ENCODE measurements at places on chromosomes 1 and 21.

GRCh38 chr1:84385347-84385746 is 12.9 kb upstream of the DNASE2B start:
- no peak for DNase-seq

GRCh38 chr1:188642704-188643103 is 1814.0 kb downstream of the PLA2G4A start:
- DNase-seq = no peak

DNA sequence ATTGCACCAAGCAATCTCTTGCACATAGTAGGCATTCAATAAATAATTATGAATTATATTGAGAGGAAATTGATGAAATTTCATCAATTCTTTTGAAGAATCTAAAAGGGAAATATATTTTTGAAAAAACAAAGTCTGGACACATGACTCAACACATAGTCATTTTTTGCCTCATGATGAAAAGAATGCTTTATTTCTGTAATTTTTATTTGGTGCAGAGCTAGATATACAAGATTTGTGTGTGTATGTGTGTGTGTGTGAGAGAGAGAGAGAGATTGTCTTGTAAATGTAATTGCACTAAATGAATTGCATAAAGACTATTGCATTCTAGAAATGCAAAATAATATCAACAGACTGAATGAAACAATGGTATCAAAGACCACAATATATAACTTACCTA is 206.2 kb upstream of the C1orf87 start:
- DNase-seq = peak; percentile 29

DNA sequence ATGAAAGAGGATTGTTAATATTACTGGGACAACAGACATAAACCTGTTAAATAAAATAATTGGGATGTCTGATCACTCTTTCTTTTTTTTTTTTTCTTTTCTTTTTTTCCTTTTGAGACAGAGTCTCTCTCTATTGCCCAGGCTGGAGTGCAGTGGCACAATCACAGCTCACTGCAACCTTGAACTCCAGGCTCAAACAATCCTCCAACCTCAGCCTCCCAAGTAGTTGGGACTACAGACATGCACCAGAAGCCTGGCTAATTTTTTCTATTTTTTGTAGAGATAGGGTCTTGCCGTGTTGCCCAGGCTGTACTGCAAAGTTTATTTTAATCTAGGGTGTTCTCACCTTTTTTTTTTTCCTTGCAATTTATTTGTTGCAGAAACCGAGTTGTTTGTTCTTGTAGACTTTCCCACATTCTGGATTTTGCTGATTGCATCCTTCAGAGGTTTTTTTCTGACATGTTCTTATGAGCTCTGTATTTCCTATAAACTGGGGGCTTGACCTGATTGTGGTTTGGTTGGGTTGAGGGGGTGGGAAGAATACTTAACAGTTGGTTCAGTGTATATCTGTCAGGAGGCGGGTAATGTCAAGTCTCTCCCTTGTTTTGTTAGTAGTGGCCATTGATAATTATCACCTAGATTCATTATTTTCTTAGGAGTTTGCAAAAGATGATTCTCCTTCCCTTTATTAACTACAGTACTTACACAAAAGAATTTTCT is 125.2 kb downstream of the MAST2 start:
- no peak for DNase-seq

DNA sequence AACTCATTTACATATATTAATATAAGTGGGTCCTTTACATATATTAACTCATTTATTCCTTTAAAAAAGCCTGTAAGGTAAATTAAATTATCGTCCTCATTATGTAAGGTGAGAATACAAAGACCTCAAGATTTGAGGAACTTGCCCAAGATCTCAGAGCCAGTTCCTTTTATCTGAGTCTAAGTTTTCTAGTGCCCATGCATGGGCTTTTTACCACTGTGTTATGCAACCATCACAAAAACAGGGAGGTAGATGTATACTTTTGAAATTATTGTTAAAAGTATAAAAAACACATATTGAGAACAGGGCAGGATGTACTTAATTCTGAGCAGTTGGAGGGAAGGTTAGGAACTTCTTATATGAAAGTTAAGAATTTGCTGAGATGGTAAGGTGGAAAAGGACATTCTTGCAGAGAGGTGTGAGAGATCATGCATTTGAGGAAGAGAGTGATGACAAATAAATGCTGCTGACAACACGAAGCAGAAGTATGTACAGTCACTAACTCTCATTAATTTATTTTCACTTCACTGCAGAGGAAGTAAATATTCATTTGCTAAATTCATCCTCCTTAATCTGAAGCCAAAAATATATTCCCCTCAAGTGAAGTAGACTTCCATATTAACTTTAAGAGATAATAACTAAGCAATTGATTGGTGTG is 28.9 kb upstream of the LYPLAL1 start:
- DNase-seq = no peak

DNA sequence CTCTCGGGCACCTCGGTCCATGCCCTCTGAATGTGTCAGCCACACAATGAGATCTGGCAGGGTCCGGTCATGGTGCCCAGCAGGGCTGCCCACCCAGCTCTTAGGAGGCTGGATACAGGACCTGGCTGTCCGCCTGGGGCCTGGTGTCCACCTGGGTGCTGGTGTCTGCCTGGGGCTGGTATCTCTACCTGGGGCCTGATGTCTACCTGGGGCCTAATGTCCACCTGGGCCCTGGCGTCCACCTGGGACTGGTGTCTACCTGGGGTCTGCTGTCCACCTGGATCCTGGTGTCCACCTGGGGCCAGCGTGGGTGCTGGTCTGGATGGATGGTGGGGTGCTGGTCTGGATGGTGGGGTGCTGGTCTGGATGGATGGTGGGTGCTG is 45.1 kb upstream of the ACTRT2 start:
- DNase-seq = no peak

- DNase-seq = no peak
These were observed 24.9 kb downstream of the SETD4 start for GRCh38 chr21:36035381-36035791.

GRCh38 chr1:191065346-191065745 is 587.7 kb upstream of the BRINP3 start:
- no peak for DNase-seq

DNA sequence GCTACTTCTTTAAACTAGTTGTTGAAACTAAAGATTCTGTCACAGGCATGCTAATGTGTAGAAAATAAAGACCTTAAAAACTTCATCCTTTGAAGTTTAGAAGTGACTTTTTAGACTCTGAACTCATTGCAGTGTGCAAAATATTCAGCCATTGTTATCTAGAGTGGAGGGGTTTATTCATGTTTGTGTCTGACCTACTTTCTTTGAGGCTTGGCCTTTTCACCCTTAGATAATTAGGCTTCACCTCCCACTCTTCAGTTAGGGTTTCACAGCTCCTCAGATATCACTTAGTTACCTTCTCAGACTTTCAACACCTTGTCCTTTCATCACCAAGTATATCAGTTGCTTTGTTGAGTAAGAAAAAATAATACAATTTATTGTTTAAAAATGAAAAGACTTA is 75.9 kb downstream of the IVNS1ABP start:
- no peak for DNase-seq

DNA sequence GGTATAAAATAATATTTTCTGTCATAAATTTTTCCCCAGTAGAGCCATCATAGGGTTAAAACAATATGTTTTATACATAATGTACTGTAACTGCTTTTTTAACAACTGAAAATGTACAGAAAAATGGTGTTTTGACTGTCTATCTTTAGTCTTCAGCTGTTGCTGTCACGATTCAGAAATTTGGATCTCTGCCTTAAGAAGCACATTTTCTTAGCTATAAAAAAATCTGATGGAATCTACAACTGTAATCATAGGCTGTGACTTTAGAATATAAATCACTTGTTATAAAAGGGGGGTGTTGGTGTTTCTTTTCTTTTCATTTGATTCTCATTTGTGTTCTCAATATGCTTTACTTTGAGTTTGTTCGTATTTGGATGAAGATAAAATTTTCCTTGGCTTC is 187.5 kb downstream of the PDE4B start:
- no peak for DNase-seq

DNA sequence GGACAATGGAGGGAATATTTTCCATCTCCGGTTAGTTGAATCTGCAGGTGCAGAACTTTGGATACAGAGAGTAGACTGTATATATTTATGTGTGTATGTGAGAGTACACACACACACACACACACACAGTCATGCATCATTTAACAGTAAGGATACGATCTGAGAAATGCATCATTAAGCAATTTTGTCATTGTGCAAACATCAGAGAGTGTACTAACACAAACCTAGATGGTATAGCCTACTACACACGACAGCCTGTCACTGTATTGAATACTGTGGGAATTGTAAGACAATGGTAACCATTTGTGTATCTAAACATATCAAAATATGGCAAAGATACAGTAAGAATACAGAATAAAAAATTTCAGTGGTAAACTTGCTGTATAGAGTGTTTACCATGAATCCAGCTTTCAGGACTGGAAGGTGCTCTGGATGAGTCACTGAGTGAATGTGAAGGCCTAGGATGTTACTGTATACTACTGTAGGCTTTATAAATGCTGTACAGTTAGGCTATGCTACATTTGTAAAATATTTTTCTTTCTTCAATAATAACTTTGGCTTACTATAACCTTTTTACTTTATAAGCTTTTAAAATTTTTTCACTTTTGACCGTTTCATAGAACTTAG is 138.5 kb downstream of the ZZZ3 start:
- DNase-seq = no peak

GRCh38 chr1:232657426-232658005 is 27.6 kb upstream of the SIPA1L2 start:
- DNase-seq = no peak

GRCh38 chr1:207752456-207752998 is 673 bp downstream of the CD46 start:
- DNase-seq = no peak

GRCh38 chr1:115084902-115085511 is 4.3 kb downstream of the TSPAN2 start:
- no peak for DNase-seq

- no peak for DNase-seq
These were observed 170.2 kb downstream of the TNR start for GRCh38 chr1:175572932-175573868.

GRCh38 chr1:85864727-85865126 is 156.5 kb upstream of the ZNHIT6 start:
- DNase-seq = no peak

- DNase-seq = peak; percentile 84
These were observed 10.1 kb upstream of the MEF2D start for GRCh38 chr1:156510709-156511108.

DNA sequence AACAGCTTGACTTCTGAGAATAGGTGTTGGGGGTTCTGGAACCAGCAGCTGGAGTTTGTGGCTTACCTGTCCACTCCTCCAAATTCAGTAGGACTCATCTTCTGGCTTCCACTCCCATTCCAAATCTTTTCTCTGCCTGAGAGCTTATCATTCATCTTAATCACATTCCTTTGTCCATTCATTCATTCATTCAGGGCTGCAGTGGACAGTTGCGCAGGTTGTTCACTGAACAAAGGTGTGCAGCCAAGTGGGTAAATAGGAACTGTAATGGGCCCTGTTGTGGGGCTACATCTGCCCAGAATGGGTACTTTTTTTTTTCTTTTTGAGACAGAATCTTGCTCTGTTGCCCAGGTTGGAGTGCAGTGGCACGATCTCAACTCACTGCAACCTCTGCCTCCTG is 3.4 kb upstream of the HSPG2 start:
- no peak for DNase-seq

DNA sequence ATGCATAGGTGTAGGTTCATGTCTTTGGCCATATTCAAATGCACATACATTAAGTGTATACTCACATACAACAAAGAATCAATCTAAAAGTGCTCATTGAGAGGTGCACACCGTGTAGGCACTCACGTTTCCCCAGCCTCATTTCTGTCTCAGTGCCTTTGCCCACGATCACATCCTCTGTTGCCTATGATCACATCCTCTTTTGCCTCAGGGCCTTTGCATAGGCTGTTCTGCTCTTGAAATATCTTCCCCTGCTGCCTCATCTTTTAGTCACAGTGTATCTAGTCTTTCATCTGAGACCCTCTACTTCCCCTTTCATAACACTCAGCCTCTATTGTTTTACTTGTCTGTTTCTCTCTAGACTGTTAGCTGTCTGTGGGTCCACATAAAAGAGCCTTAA is 69.3 kb downstream of the FOXD2 start:
- DNase-seq = no peak

- no peak for DNase-seq
These were observed 77.0 kb upstream of the TLR5 start for GRCh38 chr1:223219846-223220610.

GRCh38 chr21:23968008-23968407 is 1639.3 kb downstream of the MRPL39 start:
- DNase-seq = no peak
